ENCODE measurements at places on chromosomes 7 and 10. TPM values are rescaled to one million over a fixed set of nuclear protein-coding genes. Genes with fewer than 3 reads are reported as not detected.
A peak's percentile ranks its signal among the peaks of the same experiment; 100 is the strongest.

CRTAC1 gene
- total RNA-seq: 0.91 TPM

SYT15 gene
- total RNA-seq: 1.5 TPM

UTF1 gene
- 21.7 TPM for total RNA-seq

FGFBP3 gene
- 115 TPM for total RNA-seq

NEUROD6 gene
- total RNA-seq: not detected

- H3K27me3 ChIP-seq: no peaks in the 10 kb centered on the region
- no peaks in the 10 kb centered on the region for H3K36me3 ChIP-seq
- no peak for DNase-seq
Observed at GRCh38 chr10:84991301-84991700, 662.9 kb downstream of the CCSER2 start.

DNA sequence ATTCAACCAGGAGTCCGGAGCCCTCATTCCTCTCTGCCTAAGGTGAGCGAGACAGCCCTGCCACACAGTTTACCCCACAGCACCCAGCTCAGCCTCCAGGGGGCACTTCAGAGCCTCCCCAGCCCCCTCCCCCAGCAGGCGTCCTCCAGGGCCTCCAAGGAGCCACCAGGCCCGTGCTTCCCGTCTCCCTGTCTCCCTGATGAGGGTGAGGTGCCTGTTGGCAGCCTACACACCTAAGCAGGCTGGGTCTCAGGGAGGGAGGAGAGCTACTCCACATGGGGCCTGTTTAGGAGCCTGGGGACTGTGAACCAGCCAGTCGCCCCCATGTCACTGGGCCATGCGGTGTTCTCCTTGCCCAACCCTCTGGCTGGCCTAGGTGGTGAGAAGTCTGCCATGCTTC is 28.9 kb upstream of the TRIM8 start:
- peaks cover 4% of the 10 kb centered on the region for H3K4me1 ChIP-seq
- no peak overlapping the region for H3K27ac ChIP-seq
- DNase-seq: no peak
- no peaks in the 10 kb centered on the region for H3K36me3 ChIP-seq
- H3K4me3 ChIP-seq: no peak overlapping the region

GRCh38 chr7:43666938-43667337 is 62.4 kb downstream of the COA1 start:
- no peaks in the 10 kb centered on the region for H3K27me3 ChIP-seq
- peaks cover 4% of the 10 kb centered on the region for H3K36me3 ChIP-seq
- DNase-seq: no peak
- H3K27ac ChIP-seq: no peak overlapping the region
- H3K4me1 ChIP-seq: no peaks in the 10 kb centered on the region
- no peak overlapping the region for H3K4me3 ChIP-seq

GRCh38 chr10:123796736-123797135 is 94.9 kb downstream of the CPXM2 start:
- peaks cover 10% of the 10 kb centered on the region for H3K4me1 ChIP-seq
- no peak overlapping the region for H3K4me3 ChIP-seq
- DNase-seq: no peak
- H3K36me3 ChIP-seq: no peaks in the 10 kb centered on the region
- no peaks in the 10 kb centered on the region for H3K27me3 ChIP-seq

DNA sequence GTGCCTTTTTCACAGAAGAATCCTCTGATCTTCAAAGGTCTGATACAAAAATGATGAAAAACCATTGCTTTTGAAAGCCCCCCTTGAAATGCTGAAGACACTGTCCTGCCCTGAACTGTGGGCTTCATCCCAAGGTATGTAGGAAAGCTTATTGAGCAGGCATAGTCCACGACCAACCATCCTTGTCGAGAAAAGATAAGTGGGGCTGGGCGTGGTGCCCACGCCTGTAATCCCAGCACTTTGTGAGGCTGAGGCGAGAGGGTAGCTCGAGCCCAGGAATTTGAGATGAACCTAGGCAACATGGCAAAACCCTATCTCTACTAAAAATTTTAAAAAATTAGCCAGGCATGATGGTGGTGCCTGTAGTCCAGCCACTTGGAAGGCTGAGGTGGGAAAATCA is 25.6 kb downstream of the TACR2 start:
- no peaks in the 10 kb centered on the region for H3K27me3 ChIP-seq
- H3K27ac ChIP-seq: no peak overlapping the region
- peaks cover 10% of the 10 kb centered on the region for H3K36me3 ChIP-seq
- DNase-seq: no peak

DNA sequence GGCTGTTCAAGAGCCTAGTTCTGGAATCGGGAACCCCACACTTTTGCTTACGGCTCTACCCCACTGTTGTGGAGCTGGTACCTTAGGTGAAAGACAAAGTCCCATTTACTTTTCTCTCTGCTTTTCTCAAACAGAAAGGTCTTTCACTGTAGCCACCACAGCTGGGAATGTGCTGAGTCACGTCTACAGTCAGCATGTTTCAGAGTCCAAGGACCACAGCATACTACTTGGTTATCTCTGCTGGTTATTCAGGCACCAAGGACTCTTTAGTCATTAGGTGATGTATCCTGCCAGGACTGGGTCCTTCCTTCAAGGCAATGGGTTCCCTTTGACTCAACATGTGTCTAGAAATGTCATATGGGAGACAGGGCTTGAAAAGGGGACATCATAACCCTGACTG is 266.8 kb upstream of the STEAP1 start:
- H3K4me3 ChIP-seq: no peak overlapping the region
- no peaks in the 10 kb centered on the region for H3K4me1 ChIP-seq
- no peaks in the 10 kb centered on the region for H3K36me3 ChIP-seq
- H3K27ac ChIP-seq: no peak overlapping the region
- DNase-seq: no peak
- H3K27me3 ChIP-seq: no peaks in the 10 kb centered on the region

GRCh38 chr10:128324058-128324827 is 198.0 kb upstream of the MKI67 start:
- H3K4me1 ChIP-seq: no peaks in the 10 kb centered on the region
- peak; percentile 17 for DNase-seq
- H3K27me3 ChIP-seq: no peaks in the 10 kb centered on the region
- H3K36me3 ChIP-seq: no peaks in the 10 kb centered on the region
- no peak overlapping the region for H3K4me3 ChIP-seq

DNA sequence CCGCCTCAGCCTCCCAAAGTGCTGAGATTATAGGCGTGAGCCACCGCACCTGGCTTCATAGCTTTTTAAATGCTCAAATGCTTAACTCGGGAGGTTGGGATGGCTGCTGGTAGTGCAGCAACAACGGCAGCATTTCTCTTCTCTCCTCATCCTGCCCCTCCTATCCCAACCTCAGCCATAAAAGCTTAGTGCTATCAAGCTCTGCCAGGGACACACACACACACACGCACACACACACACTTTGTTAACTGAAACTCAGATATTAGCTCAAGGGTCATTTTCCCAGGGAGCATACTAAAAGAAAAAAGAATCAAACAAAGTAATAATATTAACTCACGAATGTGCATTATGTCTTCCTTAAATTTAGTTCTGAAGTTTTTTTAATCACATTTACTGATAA is 63.0 kb upstream of the HPS1 start:
- H3K36me3 ChIP-seq: no peaks in the 10 kb centered on the region
- H3K4me1 ChIP-seq: no peaks in the 10 kb centered on the region
- no peak overlapping the region for H3K4me3 ChIP-seq
- no peak overlapping the region for H3K27ac ChIP-seq
- H3K27me3 ChIP-seq: no peaks in the 10 kb centered on the region

GRCh38 chr10:80356563-80356988 is at the start of the genes DYDC1 and DYDC2:
Gene DYDC1, minus strand, starts transcription at chr10:80356755. Its CDS starts 4,154 bp downstream, at chr10:80352601.
Gene DYDC2, plus strand, starts transcription at chr10:80356781. Its CDS starts 5,663 bp downstream, at chr10:80362444.
- DNase-seq: peak; percentile 89
- no peaks in the 10 kb centered on the region for H3K36me3 ChIP-seq
- 0 out of 2 replicates have a peak within 1 kb of the TSS, but pooled peaks have one; percentile 7 for H3K27ac ChIP-seq
- peaks cover 4% of the 10 kb centered on the region for H3K27me3 ChIP-seq
- peaks cover 4% of the 10 kb centered on the region for H3K4me1 ChIP-seq
- H3K4me3 ChIP-seq: peak within 1 kb of the TSS; percentile 61

GRCh38 chr7:55144333-55145317 is 125.8 kb downstream of the EGFR start:
- H3K4me3 ChIP-seq: no peak overlapping the region
- no peaks in the 10 kb centered on the region for H3K4me1 ChIP-seq
- no peak overlapping the region for H3K27ac ChIP-seq
- peak; percentile 75 for DNase-seq
- H3K36me3 ChIP-seq: no peaks in the 10 kb centered on the region
- H3K27me3 ChIP-seq: no peaks in the 10 kb centered on the region

- no peak for DNase-seq
- no peak overlapping the region for H3K4me3 ChIP-seq
- no peaks in the 10 kb centered on the region for H3K4me1 ChIP-seq
- no peaks in the 10 kb centered on the region for H3K27me3 ChIP-seq
- H3K36me3 ChIP-seq: no peaks in the 10 kb centered on the region
Observed at GRCh38 chr7:156032973-156033372, 220.7 kb upstream of the SHH start.

DNA sequence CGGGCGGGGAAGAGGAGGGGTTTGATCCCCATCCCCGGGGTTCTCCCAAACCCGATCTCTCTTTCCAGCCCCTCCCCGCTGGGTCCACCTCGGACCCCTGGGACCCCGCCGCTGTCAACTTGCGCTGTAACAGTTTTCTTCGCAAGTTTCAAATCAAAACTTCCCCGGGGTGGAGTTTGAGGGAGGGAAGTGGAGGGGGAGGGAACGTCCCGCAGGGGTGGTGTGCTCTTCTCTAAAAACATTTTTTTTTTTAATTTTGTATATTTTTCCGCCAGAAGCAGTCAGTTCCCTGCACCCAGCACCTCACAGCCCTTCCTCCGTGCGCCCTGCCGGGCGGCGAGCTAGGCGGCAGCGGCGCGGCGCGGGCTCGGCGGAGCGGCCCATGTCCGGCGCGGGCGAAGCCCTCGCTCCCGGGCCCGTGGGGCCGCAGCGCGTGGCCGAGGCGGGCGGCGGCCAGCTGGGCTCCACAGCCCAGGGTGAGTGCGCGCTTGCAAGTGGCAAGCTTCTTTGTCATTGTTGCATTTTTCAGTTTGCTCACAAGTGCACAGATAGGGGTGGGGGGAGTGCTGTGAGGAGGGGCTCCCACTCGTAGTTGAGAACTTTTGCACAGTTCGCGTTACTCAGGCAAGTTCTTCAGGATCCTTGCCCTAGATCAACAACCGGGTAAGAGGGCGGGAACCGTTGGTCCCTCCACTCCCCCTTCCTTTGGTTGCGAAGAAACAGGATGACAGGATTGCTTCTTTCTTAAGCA is 933 bp downstream of the MDFIC start:
- H3K4me3 ChIP-seq: peak overlapping the region; percentile 71
- no peak overlapping the region for H3K27ac ChIP-seq
- H3K36me3 ChIP-seq: no peaks in the 10 kb centered on the region
- peak; percentile 49 for DNase-seq
- H3K4me1 ChIP-seq: peaks cover 15% of the 10 kb centered on the region

DNA sequence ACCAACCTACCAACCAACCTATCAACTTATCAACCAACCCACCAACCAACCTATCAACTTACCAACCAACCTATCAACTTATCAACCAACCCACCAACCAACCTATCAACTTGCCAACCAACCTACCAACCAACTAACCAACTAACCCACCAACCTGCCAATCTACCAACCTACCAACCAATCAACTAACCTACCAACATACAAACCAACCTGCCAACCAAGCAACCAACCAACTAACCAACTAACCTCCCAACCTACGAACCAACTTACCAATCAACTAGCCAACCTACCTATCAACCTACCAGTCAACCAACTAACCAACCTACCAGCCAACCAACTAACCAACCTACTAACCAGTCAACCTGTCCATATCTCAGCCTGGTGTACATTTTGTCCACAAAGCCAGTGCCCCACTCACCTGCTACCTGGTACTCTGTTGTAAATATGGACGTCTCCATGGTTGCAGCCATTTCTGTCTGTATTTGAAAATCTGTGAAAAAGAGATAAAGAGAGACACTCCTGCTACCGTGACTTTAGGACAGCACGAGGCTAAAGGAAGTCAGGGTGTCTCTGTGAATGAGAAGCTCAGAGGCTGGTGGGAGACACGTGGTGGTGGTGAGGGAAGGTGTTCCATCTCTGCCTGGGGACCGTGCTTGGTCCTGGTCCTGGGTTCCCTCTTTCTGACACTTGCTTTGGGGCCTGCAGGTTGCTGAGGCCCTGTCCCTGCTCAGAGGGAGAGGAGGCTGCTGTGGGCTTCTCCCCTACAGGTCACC is 41.9 kb upstream of the IL15RA start:
- no peak overlapping the region for H3K4me3 ChIP-seq
- H3K27me3 ChIP-seq: no peaks in the 10 kb centered on the region
- DNase-seq: no peak
- no peaks in the 10 kb centered on the region for H3K4me1 ChIP-seq
- H3K36me3 ChIP-seq: no peaks in the 10 kb centered on the region

DNA sequence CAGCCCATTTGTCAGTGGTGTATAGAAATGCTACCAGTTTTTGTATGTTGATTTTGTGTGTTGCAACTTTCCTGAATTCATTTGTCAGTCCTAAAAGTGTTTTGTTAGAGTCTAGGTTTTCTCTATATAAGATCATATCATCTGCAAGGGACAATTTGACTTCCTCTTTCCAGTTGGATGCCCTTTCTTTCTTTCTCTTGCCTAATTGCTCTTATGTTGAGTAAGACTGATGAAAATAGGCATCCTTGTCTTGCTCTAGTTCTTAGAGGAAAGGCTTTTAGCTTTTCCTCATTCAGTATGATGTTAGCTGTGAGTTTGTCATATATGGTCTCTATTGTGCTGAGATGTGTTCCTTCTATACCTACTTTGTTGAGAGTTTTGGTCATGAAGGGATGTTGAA is 161.7 kb upstream of the TPK1 start:
- no peaks in the 10 kb centered on the region for H3K4me1 ChIP-seq
- no peaks in the 10 kb centered on the region for H3K27me3 ChIP-seq
- DNase-seq: no peak
- H3K36me3 ChIP-seq: no peaks in the 10 kb centered on the region
- no peak overlapping the region for H3K4me3 ChIP-seq

DNA sequence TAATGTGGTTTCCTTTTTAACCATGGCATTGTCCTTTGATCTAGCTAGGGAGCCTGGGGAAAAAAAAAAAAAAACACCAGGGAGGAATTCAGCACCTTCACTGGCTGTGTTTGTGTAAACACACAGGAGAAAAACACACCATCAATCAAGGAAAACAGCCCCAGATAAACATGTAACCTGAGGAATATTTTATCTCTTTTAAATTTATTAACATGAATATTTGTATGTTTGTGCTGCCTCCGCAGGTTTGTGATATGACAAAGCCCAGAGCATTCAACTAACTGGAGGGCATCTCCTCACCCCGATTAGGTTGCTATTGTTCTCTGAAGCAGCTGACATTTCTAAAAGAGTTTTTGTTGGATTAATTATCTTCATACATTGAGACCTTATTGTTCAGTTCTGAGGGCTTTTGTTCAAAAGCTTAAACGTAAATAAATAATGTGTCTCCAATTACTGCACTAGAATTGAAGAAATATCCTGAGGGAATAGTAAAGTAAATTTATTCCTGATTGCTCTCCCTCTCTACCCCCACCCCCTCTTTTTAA is 89.4 kb upstream of the SEMA3E start:
- H3K27me3 ChIP-seq: no peaks in the 10 kb centered on the region
- no peak for DNase-seq
- no peak overlapping the region for H3K4me3 ChIP-seq
- H3K36me3 ChIP-seq: no peaks in the 10 kb centered on the region
- H3K27ac ChIP-seq: no peak overlapping the region

- H3K27me3 ChIP-seq: no peaks in the 10 kb centered on the region
- H3K36me3 ChIP-seq: peaks cover 13% of the 10 kb centered on the region
- H3K4me3 ChIP-seq: no peak overlapping the region
- H3K27ac ChIP-seq: no peak overlapping the region
- H3K4me1 ChIP-seq: peaks cover 12% of the 10 kb centered on the region
Observed at GRCh38 chr10:95234951-95235350, 40.9 kb downstream of the ACSM6 start.

Data from H1 (cell line).